ENCODE measurements at places on chromosomes 7 and 10.

DNA sequence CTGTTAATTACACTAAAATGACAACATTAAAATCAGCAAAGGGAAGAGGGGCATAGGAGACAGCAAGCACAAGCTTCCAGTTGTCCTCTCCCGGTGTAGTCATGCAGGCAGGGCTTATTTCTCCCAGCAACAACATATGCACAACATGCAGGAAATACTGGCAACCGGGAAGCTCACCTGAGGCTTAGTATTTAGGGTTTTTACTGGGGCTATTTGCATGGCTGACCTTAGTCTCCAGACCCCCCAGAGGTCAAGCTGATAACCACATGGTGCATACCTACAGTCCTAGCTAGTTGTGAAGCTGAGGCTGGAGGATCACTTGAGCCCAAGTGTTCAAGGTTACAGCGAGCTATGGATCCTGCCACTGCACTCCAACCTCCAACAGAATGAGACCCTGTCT is 12.8 kb upstream of the JMJD1C start:
- DNase-seq = no peak

- peak; percentile 21 for DNase-seq
Measured at GRCh38 chr7:140485500-140486265, 6.4 kb upstream of the MKRN1 start.

GRCh38 chr10:66996996-66997395 is 71.2 kb downstream of the LRRTM3 start:
- DNase-seq = no peak

- no peak for DNase-seq
Measured at GRCh38 chr7:29793507-29793906, 12.8 kb upstream of the WIPF3 start.

GRCh38 chr7:44665531-44666213 is 59.2 kb downstream of the OGDH start:
- DNase-seq = no peak

GRCh38 chr7:27762062-27762461 is 22.1 kb downstream of the TAX1BP1 start:
- DNase-seq = no peak

- no peak for DNase-seq
Measured at GRCh38 chr10:51683031-51683691, 16.2 kb downstream of the CSTF2T start.
